ENCODE measurements at places on chromosomes 3 and 15.
A peak's percentile ranks its signal among the peaks of the same experiment; 100 is the strongest.

- DNase-seq, result no peak
Measured at GRCh38 chr3:59831394-59831793, 781.6 kb upstream of the CFAP20DC start.

GRCh38 chr15:68484696-68485400 is 52.9 kb upstream of the ITGA11 start:
- no peak for DNase-seq

- no peak for DNase-seq
Measured at GRCh38 chr3:136992115-136992514, 34.3 kb downstream of the IL20RB start.

DNA sequence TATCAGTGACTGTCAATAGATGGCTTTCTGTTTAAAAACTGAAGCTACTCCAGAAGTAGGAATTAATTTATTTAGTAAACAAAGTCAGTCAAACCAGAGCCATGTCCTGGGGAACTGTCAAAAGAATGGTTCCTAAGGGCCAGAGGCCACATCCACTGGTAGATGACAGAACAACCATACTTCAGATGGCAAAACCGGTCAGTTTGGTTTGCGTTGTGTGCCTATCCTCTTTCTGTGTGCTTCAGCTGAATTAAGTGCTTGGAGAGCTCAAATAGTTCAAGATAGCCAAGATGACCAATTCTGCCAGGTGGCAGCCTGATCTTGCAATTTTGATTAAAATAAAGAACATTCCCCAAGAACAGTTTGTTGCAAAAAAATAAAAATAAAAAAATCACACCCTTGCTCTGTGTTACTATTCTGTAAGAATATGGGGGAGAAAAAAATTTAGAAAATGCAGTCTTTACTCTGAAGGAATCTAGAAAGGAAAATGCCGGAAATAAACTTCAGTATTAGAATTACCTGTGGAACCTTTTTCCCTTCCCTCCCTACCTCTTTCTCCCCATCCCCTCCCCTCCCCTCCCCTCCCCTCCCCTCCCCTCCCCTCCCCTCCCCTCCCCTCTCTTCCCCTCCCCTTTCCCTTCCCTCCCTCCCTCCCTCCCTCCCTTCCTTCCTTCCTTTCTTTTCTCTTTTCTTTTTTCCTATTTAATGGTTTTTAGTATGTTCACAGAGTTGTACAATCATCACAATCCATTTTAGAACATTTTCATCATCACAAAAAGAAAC is 2.5 kb downstream of the MAP3K13 start:
- no peak for DNase-seq

GRCh38 chr3:53551324-53551723 is 56.9 kb downstream of the CACNA1D start:
- DNase-seq, result no peak

- no peak for DNase-seq
Measured at GRCh38 chr3:101941318-101942040, 92.2 kb downstream of the NFKBIZ start.

DNA sequence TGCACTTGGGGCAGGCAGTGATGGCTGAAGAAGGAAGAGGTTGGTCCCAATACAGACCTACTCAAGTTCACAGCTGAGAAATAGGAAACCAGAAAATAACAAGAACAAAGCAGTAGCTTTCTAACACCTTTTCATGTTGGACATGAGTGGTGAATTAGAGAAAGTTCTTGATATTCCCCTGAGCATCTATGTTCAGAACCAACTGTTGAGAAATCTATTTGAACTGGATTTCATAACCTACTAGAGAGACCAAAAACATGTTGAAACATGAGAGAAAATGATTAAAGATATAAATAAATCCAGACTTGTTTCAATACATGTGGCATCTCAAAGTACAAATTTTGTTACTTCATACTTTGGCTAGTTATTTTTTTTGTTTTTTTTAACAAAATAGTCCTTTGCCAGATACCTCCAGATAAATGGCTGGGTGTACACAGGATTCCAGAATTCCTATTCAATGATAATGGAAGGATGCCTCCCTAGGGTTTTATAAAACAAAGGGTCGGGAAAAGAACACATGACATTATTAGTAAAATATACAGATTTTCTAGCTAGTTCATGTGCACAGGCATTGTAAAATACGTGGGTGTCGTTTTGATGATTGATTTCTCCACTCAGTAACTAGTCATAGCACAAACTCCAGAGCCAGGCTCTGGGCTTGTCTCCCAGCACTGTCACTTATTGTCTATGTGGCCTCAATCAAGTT is 34.4 kb upstream of the TNFSF10 start:
- DNase-seq, result no peak

DNA sequence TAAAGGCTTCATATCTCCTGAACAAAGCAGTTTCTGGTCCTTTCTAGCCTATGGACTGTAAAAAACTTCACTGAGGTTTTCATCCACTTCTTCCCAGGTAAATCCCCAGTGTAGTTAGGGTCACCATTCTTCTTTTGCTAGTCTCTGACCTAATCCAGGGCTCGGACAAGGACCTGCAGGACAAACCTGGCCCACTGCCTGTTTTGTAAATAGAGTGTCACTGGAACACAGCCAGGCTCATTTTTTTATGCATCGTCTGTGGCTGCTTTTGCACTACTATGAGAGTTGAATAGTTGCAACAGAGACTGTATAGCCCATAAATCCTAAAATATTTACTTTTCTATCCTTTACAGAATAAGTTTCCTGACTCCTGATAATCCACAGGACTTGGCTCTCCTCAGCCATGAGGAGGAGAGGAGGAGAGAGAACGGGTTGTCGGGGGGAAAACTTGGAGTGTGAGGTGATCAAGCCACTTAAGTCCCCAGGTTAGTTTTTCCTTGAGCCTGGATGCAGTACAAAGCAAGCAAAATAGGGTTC is 29.0 kb downstream of the CCR3 start:
- DNase-seq, result no peak

GRCh38 chr3:186124592-186124991 is 15.7 kb upstream of the ETV5 start:
- DNase-seq, result no peak

GRCh38 chr3:122679882-122680474 is 661 bp upstream of the PARP14 start:
- DNase-seq, result peak; percentile 32

GRCh38 chr3:128727996-128728395 is 2.0 kb downstream of the RAB7A start:
- DNase-seq, result no peak

GRCh38 chr15:38533416-38533915 is 31.1 kb downstream of the RASGRP1 start:
- no peak for DNase-seq

DNA sequence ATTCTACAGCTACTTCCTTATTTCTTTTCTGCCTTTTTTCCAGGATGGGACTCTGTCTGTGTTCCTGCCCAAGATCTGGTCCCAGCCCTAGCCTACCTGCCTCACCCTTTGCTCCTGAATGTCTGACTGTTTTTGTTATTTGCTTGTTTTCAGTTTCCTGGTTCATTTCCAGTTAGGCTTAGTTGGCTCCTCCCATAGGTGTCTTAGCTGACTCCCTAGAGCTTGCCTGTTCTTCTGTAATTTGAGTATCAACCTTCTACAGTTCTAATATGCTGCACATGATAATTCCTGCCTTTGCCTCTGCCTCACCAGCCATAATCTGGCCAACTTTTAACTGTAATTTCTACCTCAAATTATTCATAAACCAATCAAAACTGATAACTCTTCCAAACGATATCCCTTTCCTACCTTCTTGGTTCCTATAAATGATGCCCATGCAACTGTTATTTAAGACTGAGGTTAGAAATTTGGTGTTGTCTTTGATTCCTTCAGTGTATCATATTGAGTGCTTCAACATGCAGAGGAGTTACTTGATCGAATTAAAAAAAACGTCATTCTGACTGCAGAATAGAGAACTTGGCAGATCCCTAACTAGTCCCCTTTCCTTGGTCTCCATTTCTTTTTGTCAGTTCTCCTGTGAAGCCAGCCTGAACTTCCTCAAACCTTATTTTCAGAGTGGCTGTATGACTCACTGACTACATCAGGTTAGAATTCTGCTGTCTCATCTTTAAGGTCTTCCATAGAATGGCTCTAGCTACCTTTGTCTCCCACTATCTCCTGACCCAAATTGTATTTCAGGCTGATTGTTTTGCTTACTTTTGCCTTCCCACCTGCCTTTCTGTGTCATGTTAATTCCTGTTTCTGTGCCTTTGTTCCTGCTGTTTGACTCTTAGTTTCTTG is 8.4 kb downstream of the GOLM2 start:
- DNase-seq, result no peak

DNA sequence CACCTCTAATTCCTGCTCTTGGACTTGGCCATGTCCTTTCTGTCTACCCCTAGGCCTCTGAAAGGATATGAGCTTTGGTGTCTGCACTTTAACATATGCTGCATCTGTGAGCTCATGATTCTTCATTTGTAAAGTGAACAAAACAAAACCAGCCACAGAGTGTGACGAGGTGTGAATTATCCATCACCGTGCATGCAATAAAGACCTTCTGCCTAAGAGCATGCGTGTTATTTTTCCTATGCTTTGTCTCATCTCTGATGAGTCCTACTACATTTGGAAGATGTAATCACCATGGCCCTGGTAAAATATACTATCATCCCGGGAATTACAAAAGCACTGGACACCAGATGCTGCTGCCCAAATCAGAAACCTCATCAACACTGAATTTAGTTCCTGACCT is 103.5 kb upstream of the KCNAB1 start:
- DNase-seq, result no peak

GRCh38 chr15:54836052-54836795 is 360.5 kb downstream of the RSL24D1 start:
- no peak for DNase-seq

DNA sequence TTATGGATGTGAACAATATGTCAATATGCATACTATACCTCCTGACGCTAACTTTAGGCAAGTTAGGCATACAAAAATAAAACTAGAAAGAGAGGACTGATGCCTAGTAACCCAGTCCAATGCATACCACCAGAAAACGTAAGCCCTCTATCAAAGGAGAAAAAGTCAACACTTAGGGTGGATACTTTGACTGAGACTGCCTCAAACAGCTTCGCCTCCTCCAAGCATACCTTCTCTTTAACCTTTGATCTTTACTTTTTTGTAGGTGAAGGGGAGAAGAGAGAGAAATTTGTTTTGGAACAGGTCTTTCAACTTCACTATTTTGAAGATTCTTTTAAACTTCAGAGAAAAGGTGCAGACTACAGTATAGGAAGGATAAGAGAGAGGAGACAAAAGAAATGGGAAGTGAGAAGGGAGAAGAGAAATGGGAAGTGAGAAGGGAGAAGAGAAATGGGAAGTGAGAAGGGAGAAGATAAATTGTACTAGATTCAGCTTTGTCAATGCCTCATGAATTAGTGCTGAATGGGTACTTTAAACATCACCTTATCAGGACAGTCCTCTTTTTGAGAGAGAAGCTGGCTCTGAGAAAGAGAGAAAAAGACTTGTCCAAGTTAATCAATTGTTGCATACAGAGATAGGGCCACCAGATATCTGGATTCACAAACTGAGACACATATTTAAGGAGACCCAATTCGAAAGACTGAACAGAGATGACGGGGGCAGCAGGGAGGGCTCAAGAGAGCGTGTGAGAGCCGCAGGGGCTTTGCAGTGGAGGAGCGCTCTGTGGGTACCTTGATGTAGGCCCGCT is 1.0 kb downstream of the P3H2 start:
- DNase-seq, result no peak

All from activated CD4-positive, alpha-beta T cell treated with anti-CD3 and anti-CD28 coated beads, Interleukin-2, amount 50 U/mL, for 48 hours (primary cell).